OCI-M1 (cell line): ENCODE measurements at places on chromosomes 12 and 14.

DNA sequence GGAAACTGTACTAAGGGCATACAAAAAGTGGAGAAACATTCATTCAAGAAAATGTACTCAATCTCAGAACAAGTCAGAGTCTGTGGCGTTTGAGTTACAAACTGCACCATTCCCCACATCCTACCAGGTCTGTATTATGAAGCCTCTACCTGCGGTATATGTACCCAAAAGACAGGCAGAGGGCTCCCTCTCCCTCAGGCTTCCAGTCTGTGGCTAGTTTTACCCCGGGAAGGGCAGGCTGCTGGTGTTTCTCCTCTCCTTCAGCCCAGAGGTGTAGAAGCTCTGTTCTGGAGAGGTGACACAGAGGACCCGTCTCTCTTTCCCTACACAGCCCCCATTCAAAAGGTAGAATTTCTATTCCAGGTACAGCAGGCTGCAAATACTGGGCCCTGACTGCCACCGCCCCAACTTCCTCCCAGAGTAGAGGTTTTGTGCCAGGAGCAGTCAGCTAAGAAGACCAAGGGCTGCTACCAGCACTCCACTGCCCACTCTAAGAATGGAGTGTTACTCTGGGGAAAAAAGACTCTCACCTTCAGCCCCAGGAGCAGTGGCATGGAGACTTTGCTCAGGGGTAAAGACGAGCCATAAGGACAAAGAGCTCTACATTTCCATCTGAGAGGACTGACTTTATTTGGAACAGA, 39.4 kb downstream of the PARP11 start:
- no peak for DNase-seq

DNA sequence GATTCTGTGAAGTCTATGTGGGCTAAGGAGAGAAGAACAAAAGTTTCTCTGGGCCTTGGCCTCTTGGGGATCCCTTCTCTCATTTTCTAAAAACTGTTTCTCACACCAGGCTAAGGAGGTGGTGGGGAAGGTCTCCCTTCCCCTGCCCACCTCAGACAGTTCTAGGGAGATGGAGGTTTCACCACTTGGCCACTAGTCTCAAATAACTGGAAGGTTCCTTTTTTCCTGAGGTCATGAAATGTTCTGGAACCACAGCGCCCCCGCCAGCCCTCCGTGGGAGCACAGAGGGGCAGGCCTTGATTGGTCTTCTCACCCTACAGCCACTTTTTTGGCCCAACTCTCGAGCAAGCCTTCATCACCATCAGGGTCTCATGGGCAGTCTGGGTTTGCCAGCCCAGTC, 12.6 kb downstream of the C12orf43 start:
- peak; percentile 20 for DNase-seq

GRCh38 chr12:95440401-95440800, 33.6 kb upstream of the METAP2 start:
- peak; percentile 55 for DNase-seq

DNA sequence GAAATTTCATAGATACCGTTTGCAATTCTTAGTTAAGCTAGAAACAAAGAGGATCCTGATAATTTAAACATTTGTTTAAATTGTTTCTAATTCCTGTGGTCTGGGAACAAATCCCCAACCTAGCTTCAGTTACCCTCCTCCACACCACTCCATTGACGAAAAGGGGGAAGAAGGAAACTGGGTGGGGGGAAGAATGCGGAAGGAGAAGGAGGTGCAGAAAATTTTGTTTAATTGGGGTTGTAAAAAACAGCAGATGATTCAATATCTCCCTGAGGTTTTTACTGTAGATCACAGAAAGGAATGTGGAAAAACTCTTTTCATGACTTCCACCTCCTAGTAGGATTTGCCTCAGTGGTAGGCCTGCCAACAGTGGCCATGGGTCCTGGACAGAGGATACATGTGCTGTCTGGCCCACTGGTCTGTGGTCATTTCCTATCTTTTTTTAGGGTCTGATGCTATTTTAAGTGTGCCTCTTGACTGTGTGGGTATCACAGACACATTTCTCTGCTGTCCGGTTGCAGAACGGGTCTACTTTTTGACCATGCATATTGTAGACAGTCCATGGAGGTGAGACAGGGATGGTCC, 122.9 kb upstream of the PCED1B start:
- no peak for DNase-seq

GRCh38 chr14:92676403-92677086, 71.9 kb downstream of the LGMN start:
- no peak for DNase-seq

- no peak for DNase-seq
These were observed 198.6 kb upstream of the DIO3 start for GRCh38 chr14:101362529-101363260.

- no peak for DNase-seq
These were observed 45.8 kb upstream of the EIF5 start for GRCh38 chr14:103288076-103288766.

DNA sequence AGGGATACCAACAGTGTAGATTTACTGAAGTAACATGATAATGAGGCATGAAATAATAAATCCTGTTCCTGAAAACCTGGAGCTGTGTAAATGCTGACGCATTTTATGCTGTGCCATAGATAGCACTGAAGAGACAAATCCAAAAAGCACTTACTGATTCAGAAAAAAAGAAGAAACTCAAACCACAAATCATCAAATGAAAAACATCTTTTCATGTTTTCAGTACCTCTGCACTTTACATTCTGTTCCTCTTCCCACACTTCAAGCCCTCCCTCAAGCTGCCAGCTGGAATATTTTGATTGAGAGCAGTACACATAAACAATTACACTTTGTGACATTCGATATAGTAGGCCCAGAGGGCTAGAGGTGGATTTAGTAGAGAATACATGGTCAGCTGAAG, 362.3 kb downstream of the NAV3 start:
- no peak for DNase-seq

DNA sequence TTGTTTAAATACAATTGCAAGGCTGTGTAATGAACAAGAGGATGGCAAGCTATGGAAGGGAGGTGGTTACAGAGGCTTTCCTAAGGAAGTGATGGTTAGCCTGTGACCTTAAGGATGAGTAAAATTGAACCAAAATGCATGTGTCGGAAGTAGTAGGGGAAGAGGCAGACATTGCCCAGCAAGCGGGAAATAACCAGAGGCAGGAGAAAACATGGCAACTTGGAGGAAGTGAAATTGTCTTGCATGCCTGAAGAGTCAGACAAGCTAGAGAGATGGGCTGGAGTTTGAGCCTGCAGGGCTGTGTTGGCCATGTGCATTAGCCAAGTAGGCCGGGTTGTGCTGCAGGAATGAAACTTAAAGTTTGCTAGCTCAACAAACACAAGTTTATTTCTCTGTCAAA, 96.2 kb downstream of the BTG1 start:
- DNase-seq: no peak

DNA sequence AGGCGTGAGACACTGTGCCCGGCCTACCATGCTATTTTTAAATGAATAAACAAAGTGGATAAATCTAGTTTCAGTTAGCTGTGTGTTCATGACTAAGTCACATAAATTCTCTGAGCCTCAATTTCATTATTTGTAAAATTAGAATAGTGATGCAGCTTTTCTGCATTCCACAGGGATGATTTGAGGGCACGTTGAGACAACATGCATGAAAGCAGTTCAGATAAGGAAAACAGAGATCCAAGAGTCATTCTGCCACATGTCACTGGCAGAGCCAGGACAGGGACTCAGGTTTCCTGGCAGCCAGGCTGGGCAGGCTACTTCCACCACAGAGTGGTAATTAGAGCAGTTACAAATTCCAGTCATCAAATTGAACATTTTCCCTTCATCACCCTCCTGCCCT, 2.9 kb upstream of the PPP4R4 start:
- no peak for DNase-seq

DNA sequence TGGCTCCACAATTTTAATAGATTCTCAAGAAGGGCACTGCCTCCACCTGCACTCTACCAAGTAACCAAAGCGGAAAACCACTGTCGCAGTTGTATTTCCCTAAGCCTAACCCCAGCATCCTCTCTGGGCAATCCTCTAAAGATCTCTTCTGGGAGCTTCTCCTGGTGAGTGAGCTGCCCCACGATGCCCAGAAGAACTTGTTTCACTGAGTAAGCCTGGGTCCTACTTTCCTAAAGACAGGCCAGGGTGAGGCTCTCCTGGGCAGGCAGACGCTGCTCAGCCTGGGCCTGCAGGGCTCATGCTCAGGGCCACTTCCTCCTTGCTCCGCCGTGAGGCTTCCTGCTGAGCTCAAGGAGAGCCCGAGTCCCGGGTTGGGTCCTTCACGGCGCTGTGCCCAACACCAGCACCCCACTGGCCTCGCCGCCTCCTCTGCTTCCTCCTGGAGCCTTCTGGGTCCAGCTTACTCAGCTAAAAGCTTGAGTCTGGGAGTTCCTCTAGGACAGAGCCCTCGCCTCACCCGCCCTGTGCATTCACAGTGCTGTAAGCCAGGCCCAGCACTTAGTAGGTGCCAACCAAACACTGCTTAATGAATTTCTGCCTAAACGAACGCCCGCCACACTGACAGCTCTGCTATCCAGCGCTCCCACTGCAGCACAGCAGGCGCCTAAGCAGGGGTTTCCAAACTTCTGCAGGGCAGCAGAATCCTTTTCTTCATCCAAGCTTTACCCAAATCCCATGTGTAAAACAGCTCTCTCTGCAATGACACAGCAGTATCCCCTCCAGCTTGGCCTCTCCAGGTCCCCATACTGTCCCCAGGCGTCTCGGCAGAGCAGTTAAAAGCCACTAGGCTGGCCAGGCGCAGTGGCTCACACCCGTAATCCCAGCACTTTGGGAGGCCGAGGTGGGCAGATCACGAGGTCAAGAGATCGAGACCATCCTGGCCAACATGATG, 5.7 kb downstream of the RAB35 start:
- DNase-seq: no peak

DNA sequence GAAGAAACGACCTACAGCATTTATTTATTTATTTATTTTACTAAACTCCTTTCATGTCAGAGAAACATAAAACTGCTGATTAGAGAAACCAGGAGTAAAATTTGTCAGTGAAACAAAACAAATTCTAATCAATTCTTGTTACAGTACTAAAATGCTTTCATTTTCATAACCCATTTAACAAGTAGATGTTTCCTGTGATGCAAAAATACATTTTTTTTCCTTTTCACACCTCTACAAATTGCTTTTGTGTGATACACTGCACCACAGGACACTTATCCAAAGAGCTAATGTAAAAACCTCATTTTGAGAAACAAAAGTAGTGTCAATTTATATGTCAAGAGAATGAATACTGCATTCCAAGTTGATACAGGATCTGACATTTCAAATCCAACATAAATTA, 155.1 kb downstream of the SYT1 start:
- no peak for DNase-seq

GRCh38 chr14:95077345-95077744, 80.0 kb downstream of the DICER1 start:
- DNase-seq: no peak

DNA sequence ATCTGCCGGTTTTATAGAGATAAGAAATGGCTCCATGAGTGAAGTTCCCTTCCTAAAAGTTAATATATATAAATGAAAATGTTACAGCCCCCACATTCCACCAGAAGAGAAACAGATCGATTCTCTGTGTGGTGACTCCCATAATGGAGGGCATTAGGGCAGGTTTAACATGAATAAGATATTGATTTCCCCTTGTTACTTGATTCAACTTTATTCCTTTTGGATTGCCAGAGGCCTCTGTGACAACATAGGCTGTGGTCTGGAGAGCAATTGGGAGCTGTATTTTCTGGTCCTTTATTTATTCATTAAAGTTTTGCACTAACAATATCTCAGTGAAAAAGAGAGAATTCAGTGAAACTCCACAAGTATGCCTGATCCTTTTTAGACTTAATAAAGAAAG, 125.2 kb upstream of the CCDC196 start:
- DNase-seq: no peak

GRCh38 chr14:85943192-85943591, 413.2 kb downstream of the FLRT2 start:
- DNase-seq: no peak

GRCh38 chr12:111780166-111780565, 13.4 kb downstream of the ALDH2 start:
- no peak for DNase-seq

DNA sequence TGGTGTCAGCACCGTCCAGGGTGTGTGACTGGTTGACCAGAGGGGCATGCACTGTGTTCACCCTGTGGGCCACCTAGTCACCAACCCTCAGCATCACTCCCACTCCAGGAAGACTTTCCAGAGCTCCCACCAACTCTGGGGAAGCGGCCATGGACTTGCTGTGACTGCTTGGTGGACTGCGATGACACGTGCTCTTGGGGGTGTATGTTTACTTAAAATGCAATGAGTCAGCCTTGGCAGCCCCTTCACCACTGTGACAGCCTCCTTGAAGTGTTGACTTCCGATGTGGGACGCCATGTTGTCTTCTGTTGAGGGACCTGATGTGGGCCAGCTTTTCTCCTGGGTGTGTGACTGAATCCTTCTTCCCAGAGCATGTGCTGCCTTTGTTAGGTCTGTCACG, 151.1 kb upstream of the RTL1 start:
- no peak for DNase-seq

GRCh38 chr12:58959639-58960300, 39.5 kb upstream of the LRIG3 start:
- no peak for DNase-seq

DNA sequence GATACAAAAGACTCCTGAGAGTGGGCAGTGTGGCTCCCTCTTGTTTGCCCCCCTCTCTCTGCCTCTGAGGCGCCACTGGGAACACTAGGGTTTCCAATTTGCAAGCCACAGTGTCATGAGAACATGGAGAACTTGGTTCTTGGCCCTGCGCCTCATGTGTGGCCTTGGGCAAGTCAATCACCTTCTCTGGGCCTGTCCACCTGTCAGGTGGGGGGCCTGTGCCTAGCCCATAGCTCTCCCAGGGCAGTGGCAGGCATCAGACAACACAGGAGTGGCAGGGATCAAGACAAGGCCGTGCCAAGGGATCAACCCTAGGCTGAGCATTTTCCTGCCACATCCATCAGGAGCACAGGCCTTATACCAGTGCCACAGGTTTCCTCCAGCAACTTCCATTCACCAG, 185.3 kb downstream of the CALM1 start:
- DNase-seq: no peak

DNA sequence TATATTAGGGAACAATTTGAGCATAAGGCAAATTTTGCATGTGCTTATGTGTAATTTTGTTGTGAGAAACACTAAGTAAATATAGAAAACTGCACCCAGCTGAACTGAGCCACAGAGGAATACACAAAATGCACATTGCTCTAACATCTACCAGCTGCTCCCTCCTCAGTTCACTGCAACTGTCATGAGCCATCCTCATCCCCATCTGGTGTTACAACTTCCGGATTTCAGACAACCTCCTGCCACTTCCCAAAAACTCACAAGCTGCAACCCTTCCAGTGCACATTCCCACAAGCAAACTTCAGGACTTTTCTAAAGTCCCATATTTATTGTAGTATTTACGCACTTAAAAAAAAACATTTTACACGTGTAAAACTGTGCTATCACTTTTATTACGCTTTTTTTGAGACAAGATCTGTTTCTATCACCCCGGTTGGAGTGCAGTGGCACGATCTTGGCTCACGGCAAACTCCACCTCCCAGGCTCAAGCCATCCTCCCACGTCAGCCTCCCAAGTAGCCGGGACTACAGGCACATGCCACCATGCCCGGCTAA, 169.1 kb upstream of the TBX3 start:
- DNase-seq: no peak

GRCh38 chr14:32710731-32711680, 227.7 kb upstream of the NPAS3 start:
- peak; percentile 62 for DNase-seq
